ENCODE measurements at places on chromosomes 13 and 19.

GRCh38 chr13:79686441-79686840 is 205.5 kb downstream of the NDFIP2 start:
- DNase-seq: no peak

- no peak for DNase-seq
Measured at GRCh38 chr13:49421391-49421790, 22.5 kb downstream of the CAB39L start.

DNA sequence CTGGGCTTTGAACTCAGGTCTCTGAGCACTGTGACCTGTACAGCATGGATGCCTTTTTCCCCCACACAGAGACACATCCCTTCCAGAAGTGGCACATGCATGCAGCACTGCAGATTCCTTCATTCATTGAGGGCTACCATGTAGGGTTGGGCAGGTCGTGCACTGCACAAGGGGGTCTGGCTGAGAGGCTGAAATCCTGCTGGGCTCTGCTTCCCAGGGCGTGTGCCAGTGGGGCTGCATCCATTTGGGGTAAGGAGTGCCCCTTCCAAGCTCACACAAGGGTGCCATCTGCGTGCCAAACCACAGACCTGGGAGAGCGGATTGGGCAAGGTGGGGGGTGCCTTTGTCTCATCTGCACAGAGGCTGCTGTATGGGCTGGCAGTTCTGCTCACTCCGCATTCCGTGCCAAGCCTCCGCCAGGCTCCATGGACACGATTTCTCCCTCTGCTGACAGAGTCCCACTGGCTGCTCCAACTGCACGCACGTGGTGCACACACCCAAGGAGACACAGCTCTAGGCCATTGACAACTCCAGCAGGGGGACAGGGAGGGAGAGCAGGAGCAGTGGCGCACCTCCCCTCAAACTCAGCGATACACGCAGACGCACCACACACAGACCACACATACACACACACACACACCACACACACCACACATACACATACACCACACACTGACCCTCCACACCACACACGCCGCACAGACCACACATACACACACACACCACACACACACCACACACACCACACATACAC is 4.5 kb upstream of the SHISA7 start:
- no peak for DNase-seq

DNA sequence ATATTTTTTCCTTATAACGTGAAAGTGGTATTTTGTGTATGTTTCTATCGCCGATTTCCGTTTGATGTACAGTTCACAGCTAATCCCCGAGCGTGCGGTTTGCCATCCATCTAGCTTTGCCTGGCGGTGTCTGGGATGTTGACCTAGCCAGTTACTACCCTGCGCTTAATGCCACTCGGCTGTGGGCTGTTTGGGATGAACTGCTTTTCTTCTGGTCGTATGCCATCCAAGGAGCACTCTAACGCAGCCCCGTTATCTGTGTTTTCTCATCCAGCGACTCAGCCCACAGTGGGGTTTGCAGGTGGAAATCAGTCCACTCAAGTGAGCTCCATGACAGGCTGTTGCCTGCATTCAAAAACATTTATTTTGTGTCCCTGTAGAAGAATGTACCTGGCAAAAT is 512.3 kb downstream of the MYO16 start:
- DNase-seq: no peak

DNA sequence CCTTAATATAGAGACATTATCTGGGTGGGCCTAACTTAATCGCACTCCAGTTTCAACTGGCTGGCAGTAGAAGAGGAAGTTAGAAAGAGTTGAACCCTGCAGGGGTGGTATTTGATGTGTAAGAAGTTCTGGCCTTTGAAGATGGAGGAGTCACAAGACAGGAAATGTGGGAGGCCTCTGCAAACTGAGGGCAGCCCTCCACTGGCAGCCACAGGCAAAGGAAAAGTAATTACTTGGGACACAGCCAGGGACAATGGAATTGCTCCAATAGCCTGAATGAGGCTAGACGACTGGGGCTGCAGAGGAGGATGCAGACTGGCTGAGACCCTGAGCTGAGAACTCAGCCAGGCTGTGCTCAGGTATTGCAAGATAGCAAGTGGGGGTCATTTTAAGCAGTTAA is 703.3 kb upstream of the ARGLU1 start:
- no peak for DNase-seq
